ENCODE measurements at places on chromosomes 6 and 20. TPM values are rescaled to one million over a fixed set of nuclear protein-coding genes. Genes with fewer than 3 reads are reported as not detected.

GRCh38 chr6:49348561-49348960 is 114.5 kb downstream of the MMUT start:
- no peak overlapping the region for H3K27ac ChIP-seq
- no peaks in the 10 kb centered on the region for H3K27me3 ChIP-seq
- no peak for DNase-seq
- no peaks in the 10 kb centered on the region for H3K36me3 ChIP-seq

DNA sequence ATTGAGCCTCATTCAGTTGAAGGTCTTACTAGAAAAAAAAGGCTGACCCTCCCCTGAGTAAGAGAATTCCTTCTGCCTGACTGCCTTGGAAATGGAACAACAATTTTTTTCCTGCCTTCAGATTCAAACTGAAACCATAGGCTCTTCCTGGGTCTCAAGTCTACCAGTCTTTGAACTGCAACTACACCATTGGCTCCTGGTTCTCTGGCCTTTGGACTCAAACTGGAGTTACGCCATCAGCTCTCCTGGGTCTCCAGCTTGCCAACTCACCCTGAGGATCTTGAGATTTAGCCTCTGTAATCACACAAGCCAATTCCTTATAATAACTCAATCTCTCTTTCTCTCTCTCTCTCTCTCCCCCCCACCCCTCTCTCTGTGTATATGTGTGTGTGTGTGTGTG is 36.0 kb upstream of the SNX9 start:
- no peak overlapping the region for H3K27ac ChIP-seq
- H3K4me3 ChIP-seq = no peak overlapping the region
- H3K27me3 ChIP-seq = no peaks in the 10 kb centered on the region
- DNase-seq = no peak
- H3K4me1 ChIP-seq = peaks cover 13% of the 10 kb centered on the region

RAB22A gene
- total RNA-seq = 5.6 TPM

PTCHD4 gene
- total RNA-seq = 0.61 TPM
